Activated CD4-positive, alpha-beta T cell treated with anti-CD3 and anti-CD28 coated beads, Interleukin-2, amount 50 U/mL, for 48 hours (primary cell): ENCODE measurements at places on chromosomes 3 and 15.

- DNase-seq = no peak
Observed at GRCh38 chr3:46080124-46080968, 53.1 kb upstream of the XCR1 start.

GRCh38 chr3:71713041-71713440 is 12.2 kb downstream of the EIF4E3 start:
- no peak for DNase-seq

- DNase-seq = no peak
Observed at GRCh38 chr3:118910332-118910731, 124.3 kb downstream of the IGSF11 start.

GRCh38 chr15:37106490-37107001 is 6.2 kb upstream of the MEIS2 start:
- DNase-seq = no peak

- DNase-seq = no peak
Observed at GRCh38 chr15:30979457-30979856, 12.0 kb downstream of the MTMR10 start.
